COLO829 (cell line): ENCODE measurements at places on chromosomes 6 and 20.
A peak's percentile ranks its signal among the peaks of the same experiment; 100 is the strongest.

DNA sequence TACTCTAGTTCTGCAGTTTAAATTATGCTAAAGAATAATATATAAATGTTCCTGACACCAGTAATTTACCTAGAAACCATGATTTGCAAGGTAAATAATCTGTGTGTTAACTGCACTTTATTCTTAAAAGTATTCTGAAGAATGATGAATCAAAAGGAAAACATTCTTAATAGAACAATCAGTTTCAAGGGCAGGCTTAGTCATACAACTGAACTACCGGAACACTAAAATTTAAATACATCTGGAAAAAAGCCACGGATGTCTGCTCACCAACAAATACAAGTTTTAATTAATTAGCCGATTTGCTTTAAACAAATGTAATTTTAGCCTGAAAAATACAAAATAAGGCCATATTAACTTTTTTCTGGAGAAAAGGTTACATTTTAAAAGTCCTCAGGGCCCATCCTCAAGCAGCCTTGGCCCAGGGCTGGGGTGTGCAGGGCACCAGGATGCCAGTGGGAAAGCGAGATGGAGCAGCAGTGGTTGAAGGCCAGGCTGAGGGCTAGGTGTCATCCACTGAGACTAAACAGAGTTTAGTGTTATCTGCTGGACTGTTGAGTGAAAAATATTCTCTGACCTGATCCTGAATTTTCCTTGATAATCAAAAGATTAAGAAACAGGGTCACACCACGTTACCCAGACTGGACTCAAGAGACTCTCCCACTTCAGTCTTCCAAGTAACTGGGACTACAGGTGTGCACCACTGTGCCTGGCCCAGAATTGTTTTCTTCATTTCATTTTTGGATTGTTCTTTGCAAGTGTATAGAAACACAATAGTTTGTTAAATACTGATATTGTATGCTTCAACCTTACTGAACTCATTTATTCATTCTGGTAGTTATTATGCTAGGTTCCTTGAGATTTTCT, 88.2 kb upstream of the DST start:
- no peak for DNase-seq

DNA sequence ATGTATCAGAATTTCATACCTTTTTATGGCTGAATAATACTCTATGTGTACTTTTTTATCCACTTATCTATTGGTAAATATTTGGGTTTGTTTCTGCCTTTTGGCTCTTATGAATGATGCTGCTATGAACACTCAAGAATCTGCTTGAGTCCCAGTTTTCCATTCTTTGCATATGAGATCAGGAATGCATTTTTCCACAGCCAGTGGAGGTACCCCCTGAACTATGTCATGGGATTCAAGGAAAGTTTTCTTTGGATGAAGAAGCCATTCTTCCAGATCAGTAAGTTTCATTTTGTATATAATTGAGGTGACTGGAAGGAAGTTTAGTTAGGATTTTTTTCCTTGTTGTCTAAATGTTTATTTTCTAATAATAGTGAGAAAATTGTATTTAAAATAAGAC, 40.9 kb downstream of the NKX2-4 start:
- DNase-seq = no peak

DNA sequence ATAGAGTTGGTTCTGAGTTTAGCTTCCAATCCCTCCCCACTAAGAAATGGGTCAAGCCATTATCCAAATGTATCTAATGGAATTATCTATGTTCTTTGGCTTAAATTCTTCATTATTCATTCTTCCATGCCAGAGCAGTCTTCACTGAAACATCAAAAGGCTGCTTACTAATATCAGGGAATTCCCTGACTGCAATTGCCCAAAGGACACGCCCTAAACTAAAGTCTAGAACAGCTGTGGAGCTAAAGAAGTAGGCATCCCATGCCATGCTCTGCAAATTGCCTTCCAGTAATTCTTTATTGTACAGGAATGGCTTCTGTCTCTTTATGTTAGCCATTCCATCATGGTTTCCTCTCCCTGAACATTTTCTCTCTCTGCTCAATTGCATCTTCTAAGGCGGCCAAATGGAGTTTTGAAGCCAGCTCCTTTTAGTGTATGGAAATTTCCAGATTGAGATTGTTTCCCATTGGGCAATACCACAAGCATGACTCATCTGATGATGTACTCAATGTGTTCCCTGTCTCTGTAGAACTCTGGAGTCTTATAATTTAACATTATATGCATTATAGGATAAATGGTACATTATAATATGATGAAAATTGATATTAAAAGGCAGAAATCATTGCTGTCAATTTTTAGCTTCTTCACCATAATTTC, 28.8 kb upstream of the TSHZ2 start:
- peak; percentile 35 for DNase-seq

GRCh38 chr6:43013097-43013842, 476 bp downstream of the MEA1 start:
- no peak for DNase-seq

GRCh38 chr6:33212857-33213165, 4.5 kb downstream of the RING1 start:
- no peak for DNase-seq

DNA sequence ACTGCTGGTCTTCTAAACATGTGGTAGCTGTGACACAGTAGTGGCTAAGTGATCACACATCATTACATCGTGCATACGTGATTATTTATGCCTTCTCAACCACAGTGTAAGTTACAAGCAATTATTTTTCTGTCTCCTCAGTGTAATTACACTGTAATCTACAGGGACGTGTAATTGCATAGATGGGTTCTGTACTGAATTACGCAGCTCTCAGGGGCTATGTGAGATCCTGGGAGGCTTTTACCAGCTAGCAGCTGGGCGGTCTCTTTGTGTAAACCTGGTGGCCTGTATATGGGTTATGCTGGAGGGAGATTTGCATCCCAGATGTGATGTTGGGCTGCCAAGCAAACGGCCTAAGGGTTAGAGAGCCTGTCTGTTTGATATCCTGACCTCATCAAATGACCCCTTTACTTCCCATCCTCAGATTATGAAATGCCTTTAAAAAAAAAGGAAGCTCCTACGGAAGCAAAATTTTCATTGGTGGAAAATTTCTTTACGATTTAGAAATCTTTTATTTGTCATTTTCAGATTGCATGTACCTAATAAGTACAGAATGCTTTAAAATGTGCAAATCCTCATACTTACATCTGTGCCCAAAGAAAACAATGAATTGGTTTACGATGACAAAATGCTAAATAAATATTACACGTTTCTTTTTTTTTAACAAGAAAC, 402.8 kb upstream of the JAG1 start:
- no peak for DNase-seq

- no peak for DNase-seq
Observed at GRCh38 chr6:149990661-149991471, 27.1 kb downstream of the ULBP1 start.
